ENCODE measurements at places on chromosomes 11 and 22.

DNA sequence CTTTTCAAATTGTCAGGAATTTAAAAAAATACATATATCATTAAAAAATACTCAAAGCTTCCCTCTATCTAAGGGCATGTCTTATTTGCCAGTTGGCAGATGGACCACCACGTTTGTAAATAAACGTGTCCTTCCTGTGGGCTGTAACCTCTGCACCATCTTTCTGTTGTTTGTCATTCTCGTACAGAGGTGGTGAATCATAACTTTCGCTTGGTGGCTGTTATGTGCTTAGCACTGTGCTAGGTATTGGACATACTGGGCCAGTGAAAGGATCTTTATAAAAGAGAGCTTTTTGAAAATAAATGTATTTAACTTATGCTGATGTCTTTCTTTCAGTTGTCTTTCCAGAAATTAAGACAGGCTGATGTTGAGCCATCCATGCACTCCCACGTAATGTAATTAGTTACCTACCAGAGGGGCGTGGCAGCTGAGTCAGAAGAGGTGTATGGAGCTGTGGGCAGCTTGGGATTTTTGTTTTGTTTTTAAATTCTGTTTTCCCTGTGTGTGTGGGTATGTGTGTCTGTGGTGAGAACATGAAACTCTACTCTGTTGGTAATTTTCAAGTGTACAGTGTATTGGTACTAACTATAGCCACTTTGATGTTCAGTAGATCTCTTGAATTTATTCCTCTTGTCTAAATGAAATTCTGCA, 62.7 kb downstream of the TECTA start:
- DNase-seq, result no peak

GRCh38 chr11:126058105-126058874, 4.4 kb downstream of the CDON start:
- no peak for DNase-seq

DNA sequence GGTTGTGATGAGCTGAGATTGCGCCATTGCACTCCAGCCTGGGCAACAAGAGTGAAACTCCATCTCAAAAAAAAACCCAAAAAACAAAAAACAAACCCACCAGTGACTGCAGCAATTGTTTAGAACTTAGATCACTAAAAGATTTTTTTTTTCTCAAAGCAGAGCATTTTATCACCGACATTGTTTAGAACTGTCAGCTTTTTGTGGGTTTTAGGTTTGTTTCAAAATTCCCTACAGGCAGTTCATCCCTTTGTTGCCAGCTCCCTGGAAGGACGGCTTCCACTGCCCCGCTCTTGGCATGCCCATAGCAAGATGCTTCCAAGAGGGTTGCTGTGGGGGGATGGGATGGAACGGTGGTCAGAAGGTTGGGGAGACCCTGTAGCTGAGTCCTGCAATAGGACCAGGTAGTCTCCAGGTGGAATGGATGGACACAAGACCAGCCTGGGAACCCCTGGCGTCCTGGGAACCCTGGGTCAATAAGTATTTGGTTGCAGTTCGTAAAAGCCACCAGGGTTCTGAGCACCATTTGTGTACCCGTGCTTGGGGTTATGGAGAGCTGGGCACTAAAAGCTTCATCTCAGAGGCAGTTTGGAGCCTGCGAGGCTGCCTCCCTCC, 46.7 kb downstream of the TSPAN18 start:
- DNase-seq, result no peak

DNA sequence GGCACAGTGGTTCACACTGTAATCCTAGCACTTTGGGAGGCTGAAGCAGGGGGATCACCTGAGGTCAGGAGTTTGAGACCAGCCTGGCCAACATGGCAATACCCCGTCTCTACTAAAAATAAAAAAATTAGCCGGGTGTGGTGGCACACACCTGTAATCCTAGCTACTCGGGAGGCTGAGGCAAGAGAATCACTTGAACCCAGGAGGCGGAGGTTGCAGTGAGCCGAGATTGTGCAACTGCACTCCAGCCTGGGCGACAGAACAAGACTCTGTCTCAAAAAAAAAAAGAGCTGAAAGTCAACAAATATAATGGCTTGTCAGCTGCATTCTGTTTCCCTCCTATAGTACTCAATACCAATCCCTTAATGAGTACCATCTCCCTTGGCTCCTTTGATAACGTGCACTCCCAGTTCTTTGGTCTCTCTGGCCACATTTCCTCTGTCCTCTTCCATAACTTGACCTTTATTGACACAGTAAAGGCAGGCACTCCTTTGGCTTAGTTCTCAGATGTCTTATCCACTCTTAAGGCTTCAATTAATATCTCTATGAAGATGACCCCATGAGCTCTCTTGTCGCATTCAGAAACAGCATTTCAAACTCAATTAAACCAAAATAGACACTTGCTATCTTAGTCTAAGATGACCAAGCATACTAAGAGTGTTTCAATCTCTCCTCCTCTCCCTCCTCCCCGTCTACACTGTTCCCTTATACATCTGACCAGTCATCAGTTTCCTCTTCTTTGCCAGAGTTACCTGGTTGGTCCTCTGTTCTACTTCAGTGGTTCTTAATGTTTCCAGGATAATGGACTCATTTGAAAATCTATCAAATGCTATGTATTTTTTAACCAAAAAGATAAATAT, 4.8 kb downstream of the MAPK1 start:
- DNase-seq, result no peak

- no peak for DNase-seq
Measured at GRCh38 chr11:69106031-69106811, 49.5 kb upstream of the SMIM38 start.

DNA sequence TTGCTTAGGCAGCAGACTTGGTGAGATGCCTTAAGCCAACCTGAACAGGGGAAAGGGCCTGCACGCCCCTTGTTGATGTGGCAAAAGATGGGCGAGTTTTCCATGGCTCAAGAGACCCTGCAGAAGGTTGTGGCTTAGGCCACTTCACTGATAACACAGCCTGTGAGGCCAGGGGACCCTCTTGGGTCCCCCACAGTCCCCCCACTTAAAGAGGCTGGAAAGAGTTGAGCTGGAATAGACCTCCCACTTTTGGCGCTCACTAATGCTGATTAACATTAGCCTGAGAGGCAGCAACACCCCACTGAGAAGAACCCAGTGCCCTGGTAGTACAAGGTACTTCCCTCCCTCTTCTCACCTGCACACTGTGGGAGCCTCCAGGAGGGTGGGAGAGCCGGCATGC, 107.5 kb downstream of the TRIM29 start:
- DNase-seq, result no peak

- DNase-seq, result no peak
Measured at GRCh38 chr11:93737904-93738612, 3.2 kb downstream of the TAF1D start.

DNA sequence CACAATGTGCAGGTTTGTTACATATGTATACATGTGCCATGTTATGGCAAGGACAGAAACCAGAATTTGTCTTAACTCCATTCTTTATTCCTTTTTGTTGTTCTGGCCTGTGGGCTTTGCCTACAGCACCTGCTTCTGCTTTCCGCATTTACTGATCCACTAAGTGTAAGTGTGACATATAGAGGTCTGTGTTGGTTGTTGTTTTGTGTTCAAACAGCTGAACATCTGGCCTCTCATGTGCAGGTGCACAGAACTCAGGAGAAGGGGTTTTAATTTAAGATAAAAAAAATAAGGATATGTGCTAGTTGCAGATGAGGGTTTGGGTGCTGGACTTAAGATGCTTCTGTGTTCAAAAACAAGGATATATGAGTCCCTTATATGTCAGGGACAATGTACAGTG, 85.8 kb upstream of the RAG2 start:
- no peak for DNase-seq

GRCh38 chr11:96275801-96276594, 67.0 kb downstream of the MAML2 start:
- no peak for DNase-seq

- DNase-seq, result no peak
Measured at GRCh38 chr11:134126217-134126822, 57.4 kb downstream of the JAM3 start.

GRCh38 chr22:28802595-28803123, 2.3 kb upstream of the XBP1 start:
- DNase-seq, result no peak

- DNase-seq, result no peak
Measured at GRCh38 chr22:21964234-21964633, 11.6 kb upstream of the PPM1F start.

GRCh38 chr11:45278714-45279113, 7.4 kb downstream of the SYT13 start:
- no peak for DNase-seq

- DNase-seq, result no peak
Measured at GRCh38 chr11:119012629-119013170, 5.4 kb downstream of the RPS25 start.

DNA sequence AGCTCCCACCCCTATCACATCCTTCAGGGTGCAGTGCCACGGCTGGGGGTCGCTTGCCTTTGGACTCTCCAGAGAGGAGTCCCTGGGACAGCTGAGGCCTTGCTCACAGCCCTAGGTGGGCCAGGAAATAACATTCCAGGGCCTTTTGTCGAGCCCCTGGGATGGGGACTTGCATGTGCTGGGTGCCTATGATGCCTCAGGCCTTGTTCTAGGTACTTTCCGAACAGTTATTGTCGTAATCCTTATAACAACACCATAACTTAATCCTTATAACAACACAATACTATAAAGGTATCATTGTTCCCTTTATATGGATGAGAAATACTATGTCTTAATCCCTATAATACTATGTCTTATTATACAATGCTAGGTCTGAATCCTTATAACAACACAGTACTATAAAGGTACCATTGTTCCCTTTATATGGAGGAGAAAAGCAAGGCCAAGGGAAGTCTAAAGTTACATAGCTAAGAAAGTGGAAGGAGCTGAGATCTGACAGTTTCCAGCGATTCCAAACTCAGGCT, 236.5 kb downstream of the ST3GAL4 start:
- DNase-seq, result no peak

- no peak for DNase-seq
Measured at GRCh38 chr11:130204703-130205095, 45.1 kb downstream of the ST14 start.

DNA sequence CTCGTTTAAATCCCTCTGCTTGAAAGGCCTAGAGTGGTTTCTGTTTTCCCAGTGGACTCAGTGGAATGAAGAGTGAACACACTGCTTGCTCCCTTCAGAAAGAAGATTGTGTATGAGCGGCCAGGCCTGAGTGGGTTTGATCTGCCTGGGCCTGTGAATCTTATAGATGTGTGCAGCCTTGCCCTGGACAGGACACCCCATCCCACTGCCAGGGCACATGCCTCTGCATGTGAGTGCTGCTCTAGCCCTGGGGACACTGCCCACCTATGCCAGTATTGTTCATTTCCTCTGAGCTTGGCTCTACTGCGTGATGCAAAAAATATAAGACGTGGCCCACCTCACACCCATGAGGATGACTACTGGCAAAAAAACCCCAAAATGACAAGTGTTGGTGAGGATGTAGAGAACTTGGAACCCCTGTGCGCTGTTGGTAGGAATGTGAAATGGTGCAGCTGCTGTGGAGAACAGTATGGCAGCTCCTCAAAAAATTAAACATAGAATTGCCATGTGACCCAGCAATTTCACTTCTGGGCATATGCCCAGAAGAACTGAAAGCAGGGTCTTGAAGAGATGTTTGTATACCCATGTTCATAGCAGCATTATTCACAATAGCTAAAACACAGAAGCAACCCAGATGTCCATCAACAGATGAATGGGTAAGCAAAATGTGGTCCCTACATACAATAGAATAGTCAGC, 27.3 kb upstream of the NECTIN1 start:
- DNase-seq, result no peak

GRCh38 chr11:68312117-68312779, at the start of gene LRP5:
Gene LRP5 (plus strand): TSS chr11:68312591. CDS start chr11:68312715, 124 bp downstream.
- DNase-seq, result no peak

DNA sequence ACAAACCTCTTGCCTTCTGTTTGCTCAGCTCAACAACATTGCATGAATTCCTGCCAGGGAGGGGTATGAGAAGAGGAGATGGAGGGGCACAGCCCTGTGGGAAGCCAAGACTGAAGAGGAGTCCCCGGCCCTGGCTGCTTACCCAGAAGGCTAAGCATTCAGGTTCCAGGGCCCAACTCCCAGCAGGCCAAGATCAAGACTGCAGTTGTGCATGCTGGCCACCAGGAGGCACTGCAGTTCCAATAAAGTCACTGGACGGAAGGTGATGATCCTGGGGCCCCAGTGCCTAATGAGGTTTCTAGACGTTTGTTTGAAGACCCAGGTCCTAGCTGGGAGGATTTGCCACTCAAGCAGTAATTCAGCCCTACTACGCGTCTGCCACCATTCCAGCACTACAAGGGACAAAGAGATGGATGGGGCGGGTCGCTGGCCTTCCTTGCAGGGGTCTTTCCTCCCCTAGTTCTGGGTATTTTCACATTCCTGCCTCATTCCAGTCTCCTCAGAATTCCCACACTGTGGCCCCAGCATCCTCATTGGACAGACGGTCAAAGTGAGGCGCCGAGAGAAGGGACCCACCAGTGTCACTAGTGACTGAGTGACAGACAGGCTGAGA, 23.6 kb downstream of the ALX4 start:
- DNase-seq, result peak; percentile 41

- no peak for DNase-seq
Measured at GRCh38 chr22:29145321-29146072, 60.2 kb upstream of the EMID1 start.

DNA sequence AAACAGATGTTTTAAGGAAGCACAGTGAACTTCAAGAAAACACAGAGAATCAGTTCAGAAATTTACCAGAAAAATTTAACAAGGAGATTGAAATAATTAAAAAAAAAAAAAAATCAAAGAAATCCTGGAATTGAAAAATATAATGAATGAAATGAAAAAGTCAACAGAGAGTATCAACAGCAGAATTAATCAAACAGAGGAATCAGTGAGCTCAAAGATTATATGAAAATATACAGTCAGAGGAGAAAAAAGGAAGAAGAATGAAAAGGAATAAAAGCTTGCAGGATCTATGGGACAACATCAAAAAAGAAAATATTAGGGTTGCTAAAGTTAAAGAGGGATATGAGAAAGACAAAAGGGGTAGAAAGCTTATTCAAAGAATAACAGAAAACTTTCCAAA, 82.3 kb downstream of the XRRA1 start:
- no peak for DNase-seq

DNA sequence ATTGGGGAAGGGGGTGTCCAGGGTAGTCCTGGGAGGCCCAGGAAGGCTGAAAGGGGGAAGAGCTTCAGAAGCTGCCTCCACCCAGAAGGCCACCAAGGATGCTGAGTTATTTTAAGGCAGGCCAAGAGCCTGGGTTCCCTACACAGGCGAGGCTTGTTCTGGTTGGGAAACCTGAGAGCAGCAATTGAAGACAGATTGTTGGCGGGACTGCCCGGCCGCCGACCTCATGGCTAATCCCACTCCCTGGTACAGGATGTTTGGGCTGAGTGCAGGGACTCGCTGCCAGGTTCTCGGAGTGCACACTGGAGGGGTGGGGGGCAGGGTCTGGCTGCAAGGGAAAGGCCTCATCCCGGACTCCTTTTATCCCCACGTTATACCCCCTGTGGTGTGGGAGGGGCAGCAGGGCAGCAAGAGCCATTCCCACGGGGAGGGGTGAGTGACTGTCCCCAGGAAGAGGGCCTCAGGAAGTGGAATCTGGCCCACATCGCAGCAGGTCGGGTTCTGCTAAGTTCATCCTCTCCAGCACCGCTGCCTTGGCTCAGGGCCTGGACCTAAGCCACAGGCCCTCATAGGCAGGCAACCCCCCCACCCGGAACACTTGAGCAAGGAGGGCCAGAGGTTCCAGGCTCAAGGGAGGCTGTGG, 43.6 kb upstream of the PRR5 start:
- DNase-seq, result no peak
